ENCODE measurements at places on chromosomes 5 and 9.

- no peaks in the 10 kb centered on the region for H3K36me3 ChIP-seq
- H3K4me3 ChIP-seq, result no peak overlapping the region
- no peak for DNase-seq
- H3K27me3 ChIP-seq, result no peaks in the 10 kb centered on the region
- H3K4me1 ChIP-seq, result no peaks in the 10 kb centered on the region
- no peak overlapping the region for H3K27ac ChIP-seq
Measured at GRCh38 chr5:61401726-61402125, 69.7 kb downstream of the ZSWIM6 start.

GRCh38 chr9:89532944-89533343, 35.0 kb upstream of the SEMA4D start:
- DNase-seq, result no peak
- H3K36me3 ChIP-seq, result no peaks in the 10 kb centered on the region
- H3K27me3 ChIP-seq, result no peaks in the 10 kb centered on the region
- no peaks in the 10 kb centered on the region for H3K4me1 ChIP-seq
- no peak overlapping the region for H3K27ac ChIP-seq

GRCh38 chr5:169694091-169694625, 57.1 kb downstream of the DOCK2 start:
- peaks cover 22% of the 10 kb centered on the region for H3K4me1 ChIP-seq
- H3K36me3 ChIP-seq, result no peaks in the 10 kb centered on the region
- no peaks in the 10 kb centered on the region for H3K27me3 ChIP-seq
- DNase-seq, result no peak

- no peaks in the 10 kb centered on the region for H3K4me1 ChIP-seq
- DNase-seq, result no peak
- no peak overlapping the region for H3K4me3 ChIP-seq
Measured at GRCh38 chr5:170305646-170306025, 8.1 kb upstream of the LCP2 start.

GRCh38 chr9:94159069-94159939, 75.0 kb downstream of the PTPDC1 start:
- H3K27me3 ChIP-seq, result no peaks in the 10 kb centered on the region
- peaks cover 12% of the 10 kb centered on the region for H3K4me1 ChIP-seq
- H3K27ac ChIP-seq, result no peak overlapping the region
- no peaks in the 10 kb centered on the region for H3K36me3 ChIP-seq
- no peak overlapping the region for H3K4me3 ChIP-seq
- no peak for DNase-seq

DNA sequence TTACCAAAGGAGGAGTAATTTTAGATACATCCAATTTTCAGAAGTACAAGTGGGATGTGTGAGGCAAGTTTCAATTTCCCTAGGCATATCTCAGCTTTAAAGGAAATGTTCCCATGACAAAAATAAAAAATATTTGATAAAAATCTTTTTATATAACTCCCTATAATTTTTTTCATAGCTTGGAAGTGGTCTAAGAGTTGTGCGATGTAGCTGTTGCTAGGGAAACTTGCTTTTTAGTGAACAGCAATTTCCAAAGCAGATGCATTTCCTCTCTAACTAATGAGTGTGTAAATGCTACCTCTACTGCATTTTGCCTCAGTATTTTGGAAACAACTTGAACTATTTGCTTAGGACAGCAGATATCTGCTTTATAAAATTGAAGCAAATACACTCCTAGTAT, 39.6 kb downstream of the MACIR start:
- H3K36me3 ChIP-seq, result no peaks in the 10 kb centered on the region
- no peak overlapping the region for H3K4me3 ChIP-seq
- H3K27me3 ChIP-seq, result no peaks in the 10 kb centered on the region
